ENCODE measurements at places on chromosomes 4 and X. TPM values are rescaled to one million over a fixed set of nuclear protein-coding genes. Genes with fewer than 3 reads are reported as not detected.

The SCML2 gene
- 0.85 TPM for polyA plus RNA-seq

The NPFFR2 gene
- not detected for polyA plus RNA-seq

The KLHL4 gene
- not detected for polyA plus RNA-seq

The ZDHHC15 gene
- not detected for polyA plus RNA-seq

The DUSP9 gene
- 0.06 TPM for polyA plus RNA-seq

The REELD1 gene
- polyA plus RNA-seq = not detected

The PHEX gene
- polyA plus RNA-seq = 0.17 TPM

The PAGE2 gene
- polyA plus RNA-seq = not detected

The WNK3 gene
- polyA plus RNA-seq = 0.06 TPM

The HS6ST2 gene
- polyA plus RNA-seq = not detected

The CTAG2 gene
- polyA plus RNA-seq = not detected

DNA sequence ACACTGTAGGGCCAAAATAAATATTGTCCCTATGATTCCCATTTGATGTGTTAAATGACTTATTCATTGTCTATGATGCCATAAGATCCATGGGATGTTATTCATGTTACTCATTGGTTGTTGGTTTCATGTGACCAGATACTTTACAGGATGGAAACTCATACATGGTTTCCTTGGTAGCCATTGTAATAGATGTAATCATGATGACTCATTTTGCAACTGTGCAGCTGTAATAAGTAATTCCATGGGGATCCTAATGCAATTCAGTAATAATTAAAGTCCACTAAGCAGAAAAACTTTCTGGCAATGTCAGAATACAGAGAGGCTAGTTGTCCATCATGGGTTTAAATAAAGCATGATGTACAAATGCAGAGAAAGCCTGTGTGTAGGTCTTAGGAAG lies 389.7 kb upstream of the NR3C2 start:
- peak; percentile 36 for DNase-seq

- DNase-seq = no peak
Measured at GRCh38 chr4:86942185-86942666, 7.4 kb downstream of the AFF1 start.

- DNase-seq = no peak
Measured at GRCh38 chr4:54696649-54697048, 38.9 kb downstream of the KIT start.

DNA sequence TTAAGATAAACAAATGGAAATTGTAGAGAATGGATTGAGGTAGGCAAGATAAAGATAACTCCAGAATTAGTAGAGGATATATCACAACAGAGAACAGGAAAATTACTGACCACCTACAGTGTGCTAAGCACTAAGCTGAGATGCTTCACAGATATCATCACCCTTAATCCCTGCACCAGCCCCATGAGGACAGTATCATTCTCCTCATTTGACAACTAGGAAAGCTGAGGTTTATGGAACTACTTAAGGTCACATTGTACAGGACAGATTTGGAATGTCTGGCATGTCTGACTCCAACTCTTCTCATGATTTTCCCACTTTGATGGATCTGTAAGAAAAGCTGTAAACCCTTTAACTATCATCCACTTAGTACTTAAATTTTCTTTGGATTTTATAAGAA lies 95.5 kb downstream of the CASK start:
- DNase-seq = no peak

DNA sequence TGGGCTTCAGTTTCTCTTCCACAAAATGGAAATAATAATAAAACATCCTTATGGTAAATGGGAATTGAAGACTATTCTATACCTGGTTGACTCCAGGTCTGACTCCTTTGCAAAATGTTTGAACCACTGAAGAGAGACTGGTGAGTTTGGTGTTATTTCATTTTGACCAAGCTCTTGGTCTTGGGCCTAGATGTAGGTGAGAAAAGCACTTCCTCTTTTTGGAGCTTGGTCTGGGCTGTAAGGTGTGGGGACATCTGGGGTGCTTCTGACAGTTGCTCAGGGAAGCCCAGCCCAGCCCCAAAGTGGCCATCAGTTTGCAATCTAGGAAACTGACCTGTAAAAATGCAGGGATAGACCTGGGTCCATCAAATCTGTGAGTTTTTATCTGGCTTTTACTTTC lies 26.8 kb upstream of the SOD3 start:
- no peak for DNase-seq

DNA sequence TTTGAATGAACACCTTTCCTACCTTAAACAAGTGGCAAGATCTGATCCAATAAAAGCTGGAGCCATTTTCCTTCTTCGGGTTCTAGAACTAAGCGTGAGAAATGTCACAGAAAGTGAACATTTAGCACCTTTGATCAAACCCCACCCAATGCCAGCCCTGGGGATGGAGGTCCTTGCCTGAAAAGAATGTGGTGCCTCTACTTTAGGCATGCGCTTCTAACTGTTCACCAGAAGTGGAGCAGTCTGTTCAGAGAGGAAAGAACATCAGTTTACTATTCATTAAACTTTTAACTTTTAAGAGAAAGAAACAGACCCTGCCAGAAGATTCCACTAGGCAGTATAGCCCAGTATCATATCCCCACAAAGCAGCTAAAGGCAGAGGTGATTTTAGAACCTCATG lies 75.9 kb downstream of the INTS12 start:
- DNase-seq = no peak

DNA sequence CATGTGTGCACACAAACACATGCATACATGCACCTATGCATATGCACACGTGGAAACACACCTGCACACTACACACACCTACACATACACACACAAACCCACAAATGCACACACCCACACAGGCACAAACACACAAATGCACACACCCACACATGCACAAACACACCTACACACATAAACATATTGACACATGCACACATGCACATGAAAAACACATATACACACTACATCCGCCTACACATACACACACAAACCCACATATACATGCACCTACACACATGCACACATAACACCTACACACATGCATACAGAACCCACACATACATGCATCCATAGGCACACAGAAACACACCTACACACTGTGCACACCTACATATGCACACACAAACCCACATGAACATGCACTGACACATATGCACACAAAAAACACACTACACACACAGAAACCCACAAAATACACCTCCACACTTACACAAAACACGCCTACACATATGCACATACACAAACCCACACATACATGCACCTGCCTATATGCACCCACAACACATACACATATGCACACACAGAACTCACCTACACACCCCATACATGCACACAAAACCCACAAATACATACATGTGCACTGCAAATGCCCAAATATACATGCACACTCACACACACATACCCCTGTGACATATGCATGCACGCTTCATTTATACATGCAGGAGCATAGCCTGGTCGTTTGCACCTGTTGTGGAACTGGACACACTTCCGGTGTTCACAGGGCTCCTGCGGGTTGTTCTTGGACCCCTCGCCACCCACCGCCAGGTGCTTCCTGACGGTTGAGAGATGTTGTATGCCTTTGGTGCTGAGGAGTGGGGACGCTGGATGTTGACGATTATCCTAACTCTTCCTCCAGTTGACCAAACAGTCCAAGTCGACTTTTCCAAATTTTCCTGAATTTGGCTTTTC lies 22.1 kb downstream of the CD99 start:
- DNase-seq = no peak

- no peak for DNase-seq
Measured at GRCh38 chr4:77344001-77344400, 187.0 kb downstream of the CCNG2 start.

- DNase-seq = no peak
Measured at GRCh38 chrX:13485167-13485566, 84.2 kb upstream of the EGFL6 start.

DNA sequence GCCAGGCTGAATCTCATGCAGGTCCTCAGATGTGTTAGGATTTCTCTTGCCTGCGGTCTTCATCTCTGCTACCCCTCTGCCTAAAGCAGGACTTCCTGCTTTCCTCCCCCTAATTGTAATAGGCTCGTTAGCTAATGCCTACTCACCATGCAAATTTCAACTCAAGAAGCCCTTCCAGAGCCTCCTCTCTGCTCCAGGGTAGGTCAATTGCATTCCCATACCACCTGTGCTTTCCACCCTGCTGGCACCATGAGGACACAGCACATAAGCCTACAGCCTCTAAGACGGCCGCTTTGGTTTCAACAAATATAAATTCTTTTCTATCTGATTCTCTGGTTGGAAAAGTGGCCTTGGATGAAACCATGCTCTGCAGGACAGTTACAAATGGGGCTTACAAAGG lies 93.9 kb downstream of the QDPR start:
- DNase-seq = no peak

GRCh38 chr4:101357751-101358150 lies 10.4 kb upstream of the PPP3CA start:
- no peak for DNase-seq

DNA sequence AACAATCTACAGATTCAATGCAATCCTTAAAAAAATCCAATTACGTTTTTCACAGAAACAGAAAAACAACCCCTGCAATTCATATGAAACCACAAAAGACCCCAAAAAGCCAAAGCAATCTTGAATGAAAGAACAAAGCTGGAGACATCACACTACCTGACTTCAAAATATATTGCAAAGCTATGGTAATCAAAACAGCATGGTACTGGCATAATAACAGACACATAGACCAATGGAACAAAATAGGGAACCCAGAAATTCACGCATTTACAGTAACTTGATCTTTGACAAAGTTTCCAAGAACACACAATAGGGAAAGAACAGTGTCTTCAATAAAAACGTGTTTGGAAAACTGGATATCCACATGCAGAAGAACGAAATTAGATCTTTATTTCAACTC lies 14.6 kb downstream of the MGAT4D start:
- no peak for DNase-seq

DNA sequence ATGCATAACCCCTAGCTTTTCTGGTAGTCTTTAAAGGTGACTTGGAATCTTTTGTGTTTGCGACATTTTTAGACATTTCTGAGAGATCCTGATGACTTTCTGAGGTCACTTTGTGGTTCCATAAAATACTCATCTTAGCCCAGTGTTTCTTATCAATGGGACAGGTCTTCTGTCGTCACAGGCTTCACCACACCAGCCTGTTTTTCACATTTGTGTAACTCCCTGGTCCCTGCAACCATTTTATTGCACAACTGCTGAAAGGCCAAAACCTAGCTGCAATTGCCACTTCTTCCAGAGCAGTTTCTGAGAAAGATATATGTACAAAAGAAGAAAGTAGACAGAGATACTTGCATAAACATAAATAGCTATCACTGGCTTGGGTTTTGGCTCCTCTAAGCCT lies 120.9 kb downstream of the IL15 start:
- no peak for DNase-seq

GRCh38 chr4:88104902-88105610 lies 53.4 kb downstream of the ABCG2 start:
- peak; percentile 54 for DNase-seq

GRCh38 chrX:103631145-103631544 lies 2.4 kb downstream of the TCEAL1 start:
- DNase-seq = no peak

DNA sequence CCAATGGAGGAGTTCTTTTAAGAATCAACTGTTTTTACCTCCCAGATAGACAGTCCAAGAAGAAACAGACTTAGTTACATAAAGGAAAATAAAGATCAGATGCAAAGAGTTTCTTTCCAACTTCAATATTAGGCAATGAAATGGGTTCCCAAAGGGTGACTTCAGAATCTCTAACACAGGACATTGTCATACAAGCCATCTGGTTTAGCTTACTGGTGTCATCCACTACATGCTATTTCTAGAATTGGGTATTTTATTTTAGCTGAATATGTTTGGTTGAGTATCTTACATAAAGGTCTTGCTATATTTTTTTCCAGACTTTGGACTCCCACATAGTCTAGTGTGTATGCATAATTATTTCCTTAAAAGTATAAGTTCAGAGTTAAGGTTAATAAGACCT lies 162.1 kb upstream of the SLC7A11 start:
- DNase-seq = no peak

DNA sequence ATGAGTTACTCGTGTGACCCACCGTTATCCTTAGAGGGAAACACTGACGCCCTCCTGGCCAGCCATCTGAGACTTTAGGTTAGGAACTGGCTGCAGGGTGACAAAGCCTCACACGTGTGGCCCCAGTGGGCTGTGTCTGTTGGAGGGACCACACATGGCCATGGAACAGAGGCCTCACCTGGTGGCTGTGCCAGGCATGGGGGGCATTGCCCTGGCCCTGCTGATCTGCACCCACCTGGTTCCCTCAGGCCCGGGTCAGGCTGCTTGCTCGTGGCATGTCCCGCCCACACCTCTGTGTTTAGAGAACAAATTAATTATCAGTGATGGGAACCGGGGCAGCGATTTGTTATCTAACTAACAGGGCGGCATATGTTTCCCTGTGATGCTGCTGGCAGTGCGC lies 100.9 kb upstream of the PSAPL1 start:
- no peak for DNase-seq

DNA sequence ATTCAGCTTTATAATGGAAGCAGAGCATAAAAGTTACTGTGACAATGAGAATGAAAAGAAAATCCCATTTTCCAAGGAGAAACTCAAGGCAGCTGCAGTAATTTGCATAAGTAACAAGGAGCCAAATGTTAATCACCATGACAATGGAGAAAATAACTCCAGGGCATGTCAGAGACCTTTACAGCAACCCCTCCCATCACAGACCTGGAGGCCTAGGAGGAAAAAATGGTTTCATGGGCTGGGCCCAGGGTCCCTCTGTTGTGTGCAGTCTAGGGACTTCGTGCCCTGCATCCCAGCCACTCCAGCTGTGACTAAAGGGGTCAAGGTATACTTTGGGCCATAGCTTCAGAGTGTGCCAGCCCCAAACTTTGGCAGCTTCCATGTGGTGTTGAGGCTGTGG lies 223.5 kb downstream of the NPFFR2 start:
- no peak for DNase-seq

- no peak for DNase-seq
Measured at GRCh38 chrX:9647431-9647830, 118.2 kb downstream of the GPR143 start.

DNA sequence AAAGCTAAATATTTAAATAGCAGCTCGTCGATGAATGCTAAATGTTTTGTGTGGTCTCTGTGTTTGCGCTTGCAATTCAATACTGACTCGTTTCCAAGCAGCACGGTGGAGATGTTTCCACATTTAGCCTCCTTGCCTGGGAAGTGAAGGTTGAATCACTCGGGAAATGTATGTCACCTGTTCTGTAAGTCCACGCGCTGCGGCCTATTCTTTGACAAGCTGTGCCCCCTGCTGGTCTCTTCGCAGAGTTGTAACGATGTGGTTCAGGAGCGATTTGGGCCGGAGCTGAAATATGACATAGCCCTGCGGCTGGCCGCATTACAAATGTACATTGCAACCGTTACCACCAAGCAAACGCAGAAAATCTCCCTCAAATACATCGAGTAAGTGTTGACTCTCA lies 89.6 kb upstream of the PRPS2 start:
- peak; percentile 1 for DNase-seq

DNA sequence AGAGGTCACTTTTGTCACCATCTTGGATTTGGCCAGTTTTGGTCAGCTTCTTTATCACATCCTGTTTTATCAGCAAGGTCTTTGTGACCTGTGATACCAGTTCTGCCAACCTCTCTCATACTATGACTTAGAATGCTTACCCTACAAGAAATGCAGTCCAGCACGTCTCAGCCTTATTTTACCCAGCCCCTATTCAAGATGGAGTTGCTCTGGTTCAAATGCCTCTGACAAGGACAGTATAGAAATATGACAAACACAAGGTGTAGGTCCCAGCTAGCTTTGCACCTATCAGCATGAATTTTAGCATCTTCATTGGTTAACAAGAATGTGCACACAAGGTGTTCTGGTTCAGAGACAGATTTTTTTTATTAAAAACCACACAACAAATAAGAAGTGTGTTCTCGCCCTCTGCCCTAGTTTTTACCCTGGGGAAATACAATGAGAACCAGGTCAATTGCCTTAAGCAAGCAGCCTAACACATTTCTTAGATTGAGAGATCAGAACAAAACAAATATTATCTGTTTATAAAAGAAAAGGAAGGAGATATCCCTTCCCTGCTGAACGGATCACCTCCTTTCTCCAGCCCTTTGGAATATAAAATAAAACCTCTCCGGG lies 962.3 kb upstream of the PRKX start:
- no peak for DNase-seq
